ENCODE measurements at places on chromosomes 2 and 18.
A peak's percentile ranks its signal among the peaks of the same experiment; 100 is the strongest.

- no peak for DNase-seq
Measured at GRCh38 chr18:21760321-21760720, 19.7 kb downstream of the MIB1 start.

DNA sequence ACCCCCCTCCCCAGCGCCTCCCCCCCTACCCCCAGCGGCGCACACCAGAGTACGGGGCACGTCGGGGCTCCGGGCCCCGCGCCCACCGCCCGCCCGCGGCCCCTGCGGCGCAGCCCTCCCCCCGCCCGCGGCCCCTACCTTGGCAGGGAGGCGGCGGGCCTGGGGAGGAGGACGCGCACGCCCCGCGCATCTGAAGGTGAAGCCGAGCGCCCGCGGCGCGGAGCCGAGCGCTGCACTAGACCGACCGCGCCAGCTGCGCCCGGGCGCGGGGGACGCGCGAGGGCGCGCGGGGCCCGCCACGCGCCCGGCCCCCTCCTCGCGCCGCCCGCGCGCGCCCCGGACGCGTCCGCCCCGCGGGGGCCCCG, at the start of gene ZNF516:
TSS of gene ZNF516 (minus strand) at position 237 of the 365 bp plus-strand sequence. CDS start 52,188 bp downstream, outside the sequence.
- no peak for DNase-seq

- DNase-seq = no peak
Measured at GRCh38 chr2:21856708-21857107, 732.9 kb downstream of the TDRD15 start.

DNA sequence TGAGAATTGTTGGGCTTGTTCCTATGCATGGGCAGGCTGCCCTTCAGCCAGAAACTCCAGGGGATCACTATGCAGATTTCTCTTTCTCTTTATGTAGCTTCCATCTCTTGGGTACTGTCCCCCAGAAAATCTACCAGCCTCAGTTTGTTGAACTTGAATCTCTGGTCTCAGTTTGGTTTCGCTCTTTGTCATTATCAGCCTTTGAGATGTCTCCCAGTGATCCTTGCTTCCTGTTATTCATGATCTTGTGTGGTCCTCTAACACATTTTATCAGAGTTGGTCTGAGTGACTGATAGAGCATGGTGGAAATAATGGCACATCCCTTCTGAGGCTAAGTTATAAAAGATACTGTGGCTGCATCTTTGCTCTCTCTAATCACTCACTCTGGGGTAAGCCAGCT, 7.8 kb downstream of the TMEM87B start:
- DNase-seq = no peak

GRCh38 chr2:20326163-20326780, 24.4 kb downstream of the PUM2 start:
- peak; percentile 38 for DNase-seq

DNA sequence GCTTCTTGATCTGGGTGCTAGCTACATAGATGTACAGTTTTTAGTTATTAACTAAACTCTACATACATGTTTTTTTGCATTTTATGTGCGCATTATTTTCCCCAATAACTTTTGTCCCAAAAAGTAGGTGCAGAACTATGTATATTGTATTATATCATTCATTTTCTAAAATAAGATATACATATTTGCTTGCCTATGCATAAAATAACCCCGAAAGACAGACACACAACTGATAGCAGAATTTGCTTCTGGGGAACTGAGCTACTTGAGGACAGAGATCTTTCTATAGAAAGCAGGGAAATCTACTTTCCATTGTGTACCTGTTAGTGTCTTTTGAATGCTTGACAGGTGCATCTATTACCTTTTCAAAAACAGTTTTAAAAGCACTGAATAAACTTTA, 88.9 kb upstream of the SIX3 start:
- DNase-seq = no peak

DNA sequence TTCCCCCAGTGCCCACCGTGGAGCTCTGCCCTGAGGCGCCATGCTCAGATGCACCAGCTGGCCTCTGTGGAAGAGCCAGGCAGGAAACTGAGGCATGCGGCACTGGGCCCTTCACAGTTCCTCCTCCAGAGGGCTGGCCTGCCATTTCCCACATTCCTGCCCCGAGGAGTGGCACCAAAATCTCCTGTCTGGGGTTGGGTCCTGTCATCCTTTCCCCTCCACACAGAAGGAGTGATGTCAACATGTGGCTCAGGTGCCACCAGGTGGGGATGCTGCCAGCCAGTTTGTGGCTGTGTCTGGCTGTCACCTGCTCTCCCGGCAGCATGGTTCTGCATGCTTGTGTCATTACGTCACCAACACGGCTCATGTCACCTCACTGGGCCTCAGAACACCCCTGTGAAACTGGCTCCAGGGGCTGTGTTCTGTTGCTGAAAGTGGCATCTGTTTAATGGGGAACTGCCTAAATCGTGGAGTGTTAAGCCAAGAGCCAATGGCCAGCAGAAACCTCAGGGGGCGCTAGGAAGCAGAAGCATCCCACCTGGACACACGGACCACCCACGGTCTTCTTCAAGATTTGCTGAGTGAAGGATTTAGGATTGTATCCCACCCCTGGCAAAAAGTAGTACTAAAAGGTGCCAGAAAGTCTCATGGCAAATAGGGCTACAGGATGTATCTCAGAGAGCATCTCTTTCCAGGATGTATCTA, 51.3 kb downstream of the ZAP70 start:
- no peak for DNase-seq

GRCh38 chr2:80638783-80639182, 334.2 kb upstream of the LRRTM1 start:
- no peak for DNase-seq

Data from hepatic stellate cell (primary cell).